SK-N-SH (cell line): ENCODE measurements at places on chromosomes 6 and 20.
A peak's percentile ranks its signal among the peaks of the same experiment; 100 is the strongest.

GRCh38 chr6:582370-582769 is 74.5 kb downstream of the HUS1B start:
- no peak for DNase-seq

GRCh38 chr20:40196846-40197436 is 492.1 kb downstream of the MAFB start:
- no peak for DNase-seq

DNA sequence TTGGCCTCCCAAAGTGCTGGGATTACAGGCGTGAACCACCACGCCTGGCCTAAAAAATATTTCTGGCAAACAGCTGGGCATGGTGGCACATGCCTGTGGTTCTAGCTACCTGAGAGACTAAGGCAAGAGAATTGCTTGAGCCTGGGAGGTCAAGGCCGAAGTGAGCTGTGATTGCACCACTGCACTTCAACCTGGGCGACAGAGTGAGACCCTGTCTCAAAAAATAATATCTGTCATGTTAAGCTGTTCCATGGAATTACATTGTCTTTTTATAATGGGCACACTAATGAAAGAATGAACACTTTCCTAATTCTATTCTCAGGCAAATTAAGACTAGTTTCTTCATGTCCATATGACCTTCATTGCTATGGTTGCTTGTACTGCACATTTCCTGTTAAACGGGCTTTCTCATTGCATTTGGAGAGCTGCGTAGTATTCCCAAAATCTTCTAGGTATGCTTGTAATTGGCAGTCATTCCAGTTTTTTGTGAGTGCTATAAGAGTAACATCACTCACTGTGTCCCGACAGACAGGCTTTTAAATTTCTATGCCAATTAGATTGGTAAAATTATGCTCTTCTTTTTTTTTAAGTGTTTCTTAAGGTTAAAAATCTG is 12.1 kb downstream of the AMD1 start:
- DNase-seq: no peak

DNA sequence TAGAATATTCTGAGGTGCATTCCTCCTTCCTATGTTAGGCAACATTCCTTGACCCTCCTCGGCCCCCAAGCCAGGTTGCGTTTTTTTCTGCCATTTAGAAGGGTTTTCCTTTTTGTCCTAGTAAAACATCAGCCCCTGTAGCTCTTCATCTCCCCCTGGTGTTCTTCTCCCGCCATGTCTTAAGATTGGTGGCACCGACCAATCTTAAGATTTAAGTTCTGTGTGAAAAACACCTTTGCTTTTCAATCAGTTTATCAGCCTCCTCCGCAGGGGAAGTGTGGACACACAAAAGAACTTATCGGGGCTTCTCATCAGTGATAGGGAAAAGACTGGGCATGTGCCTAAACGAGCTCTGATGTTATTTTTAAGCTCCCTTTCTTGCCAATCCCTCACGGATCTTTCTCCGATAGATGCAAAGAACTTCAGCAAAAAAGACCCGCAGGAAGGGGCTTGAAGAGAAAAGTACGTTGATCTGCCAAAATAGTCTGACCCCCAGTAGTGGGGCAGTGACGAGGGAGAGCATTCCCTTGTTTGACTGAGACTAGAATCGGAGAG is 719 bp upstream of the EDN1 start:
- peak; percentile 75 for DNase-seq

- DNase-seq: no peak
Measured at GRCh38 chr20:24443436-24443835, 26.0 kb upstream of the SYNDIG1 start.

DNA sequence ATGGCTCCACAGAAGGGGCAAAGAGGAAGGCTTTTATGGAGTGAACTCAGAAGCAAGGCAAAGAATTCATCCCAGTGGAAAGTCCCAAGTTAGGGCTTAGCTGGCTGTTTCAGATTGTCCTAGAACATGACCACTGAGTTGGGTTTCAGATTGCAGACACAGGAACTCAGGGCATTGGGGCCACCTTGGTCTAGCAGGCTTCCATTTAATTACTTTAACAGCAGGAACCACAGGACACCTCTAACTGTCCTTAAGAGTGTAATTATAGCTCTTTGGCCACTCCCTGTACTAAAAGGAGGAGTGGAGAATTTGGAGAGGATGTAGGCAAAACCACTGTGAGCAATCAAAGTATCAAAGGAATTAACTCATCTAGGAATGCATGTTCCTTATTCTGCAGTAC is 150.6 kb upstream of the AGPAT4 start:
- no peak for DNase-seq

DNA sequence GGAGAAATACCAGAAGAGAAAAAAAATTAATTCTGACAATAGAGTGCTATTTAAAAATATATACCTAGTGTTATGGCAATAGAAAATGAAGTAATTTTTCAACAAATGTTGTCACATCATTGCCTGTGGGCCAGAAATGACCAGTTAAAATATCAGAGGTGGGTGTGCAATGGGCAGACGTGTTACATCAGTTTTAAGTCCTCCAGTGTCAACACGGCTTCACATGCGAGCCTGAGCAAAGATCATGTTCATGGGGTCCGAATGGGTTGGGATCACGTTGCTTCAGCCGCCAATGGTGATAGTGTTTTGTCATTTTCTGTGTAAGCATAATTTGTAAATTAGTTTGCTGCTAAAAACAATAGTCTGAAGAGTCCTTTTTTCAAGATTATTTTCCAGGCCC is 27.5 kb downstream of the TMEM200A start:
- no peak for DNase-seq

- no peak for DNase-seq
Measured at GRCh38 chr6:107867302-107867615, 43.1 kb upstream of the SCML4 start.

DNA sequence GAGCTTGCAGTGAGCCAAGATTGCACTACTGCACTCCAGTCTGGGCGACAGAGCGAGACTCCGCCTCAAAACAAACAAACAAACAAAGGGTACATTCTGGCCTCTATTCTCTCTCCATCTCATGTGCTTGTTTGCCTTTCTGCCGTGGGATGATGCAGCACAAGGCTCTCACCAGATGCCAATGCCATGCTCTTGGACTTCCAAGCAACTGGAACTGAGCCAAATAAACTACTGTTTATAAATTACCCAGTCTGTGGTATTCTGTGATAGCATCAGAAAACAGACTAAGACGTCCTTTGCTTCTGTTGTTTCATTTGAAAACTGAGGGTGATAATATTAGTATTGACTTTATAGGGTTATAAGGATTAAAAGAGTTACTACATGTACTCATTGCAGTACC is 3.6 kb upstream of the BRD2 start:
- DNase-seq: no peak

DNA sequence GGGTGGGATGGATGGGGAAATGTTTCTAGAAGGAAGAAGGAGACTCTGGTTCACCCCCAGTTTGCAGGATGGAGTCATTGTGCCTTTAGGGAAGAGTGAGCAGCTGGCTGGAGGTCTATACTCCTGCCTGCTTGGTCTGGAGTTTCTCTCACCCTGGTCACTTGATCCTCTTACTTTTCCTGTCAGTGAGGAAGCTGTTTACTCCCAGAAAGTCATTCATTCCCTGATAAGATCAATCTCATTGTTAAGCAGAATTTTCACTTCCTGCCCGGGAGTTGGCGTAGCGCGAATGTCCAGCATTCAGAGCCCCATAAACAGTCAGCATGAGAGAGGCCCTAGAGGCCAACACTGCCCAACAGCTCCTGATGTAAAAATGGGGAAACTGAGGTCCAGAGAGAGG is 70.4 kb upstream of the SIRPA start:
- no peak for DNase-seq

DNA sequence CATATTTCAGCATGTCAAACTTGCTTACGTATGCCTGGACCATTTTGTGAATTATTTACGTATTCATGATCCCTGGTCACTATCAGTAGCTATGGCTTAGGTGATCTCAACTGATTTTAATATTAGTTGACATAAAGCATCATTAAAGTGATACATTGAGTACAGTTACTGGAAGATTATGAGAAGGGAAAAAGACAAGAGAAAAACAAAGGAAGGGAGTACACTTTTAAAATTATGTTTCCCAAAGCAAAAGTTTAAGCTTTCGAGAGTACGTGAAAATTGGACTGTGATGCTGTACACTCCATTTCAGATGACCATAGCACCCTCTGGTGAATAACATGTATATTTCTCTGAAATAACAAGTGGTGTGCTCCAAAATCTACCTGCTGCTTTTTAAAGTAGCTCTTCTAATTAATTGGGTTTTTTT is 215.0 kb upstream of the HSF2 start:
- DNase-seq: peak; percentile 22

- no peak for DNase-seq
Measured at GRCh38 chr6:127164036-127164435, 45.6 kb downstream of the RSPO3 start.

DNA sequence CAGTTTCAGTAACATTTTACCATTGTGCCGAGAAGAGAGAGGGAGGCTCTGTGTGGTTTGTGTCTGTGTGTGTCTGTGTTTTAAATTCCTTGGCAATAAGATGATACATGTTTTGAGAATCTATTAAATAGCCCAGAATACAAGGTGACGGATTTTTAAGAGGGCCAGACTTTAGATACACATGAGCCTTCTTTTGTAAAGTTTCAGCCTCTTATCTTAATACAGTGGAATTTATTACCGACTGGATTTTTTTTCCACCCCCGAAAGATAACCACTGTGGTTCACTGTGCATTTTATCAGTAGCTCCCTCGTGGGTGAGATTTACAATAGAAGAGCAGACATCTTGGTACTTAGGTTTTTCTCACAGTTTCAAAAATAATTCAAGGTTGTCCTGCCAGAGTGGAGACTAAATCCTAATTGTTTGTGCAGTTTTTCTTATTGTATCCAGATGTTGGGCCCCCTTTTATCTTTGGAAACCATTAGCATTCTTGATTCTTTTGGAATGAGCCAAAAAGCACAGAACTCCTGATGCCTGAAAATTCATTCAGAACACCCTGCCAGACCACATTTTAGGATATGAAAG is 49.9 kb downstream of the STK4 start:
- DNase-seq: no peak

DNA sequence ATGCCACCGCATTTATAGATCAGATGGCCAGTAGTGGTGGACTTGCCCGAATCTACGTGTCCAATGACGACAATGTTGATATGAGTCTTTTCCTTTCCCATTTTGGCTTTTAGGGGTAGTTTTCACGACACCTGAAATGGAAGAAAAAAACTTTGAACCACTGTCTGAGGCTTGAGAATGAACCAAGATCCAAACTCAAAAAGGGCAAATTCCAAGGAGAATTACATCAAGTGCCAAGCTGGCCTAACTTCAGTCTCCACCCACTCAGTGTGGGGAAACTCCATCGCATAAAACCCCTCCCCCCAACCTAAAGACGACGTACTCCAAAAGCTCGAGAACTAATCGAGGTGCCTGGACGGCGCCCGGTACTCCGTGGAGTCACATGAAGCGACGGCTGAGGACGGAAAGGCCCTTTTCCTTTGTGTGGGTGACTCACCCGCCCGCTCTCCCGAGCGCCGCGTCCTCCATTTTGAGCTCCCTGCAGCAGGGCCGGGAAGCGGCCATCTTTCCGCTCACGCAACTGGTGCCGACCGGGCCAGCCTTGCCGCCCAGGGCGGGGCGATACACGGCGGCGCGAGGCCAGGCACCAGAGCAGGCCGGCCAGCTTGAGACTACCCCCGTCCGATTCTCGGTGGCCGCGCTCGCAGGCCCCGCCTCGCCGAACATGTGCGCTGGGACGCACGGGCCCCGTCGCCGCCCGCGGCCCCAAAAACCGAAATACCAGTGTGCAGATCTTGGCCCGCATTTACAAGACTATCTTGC is 725 bp downstream of the EEF1A1 start:
- peak; percentile 58 for DNase-seq

GRCh38 chr6:137227871-137228302 is 8.7 kb upstream of the IFNGR1 start:
- no peak for DNase-seq

DNA sequence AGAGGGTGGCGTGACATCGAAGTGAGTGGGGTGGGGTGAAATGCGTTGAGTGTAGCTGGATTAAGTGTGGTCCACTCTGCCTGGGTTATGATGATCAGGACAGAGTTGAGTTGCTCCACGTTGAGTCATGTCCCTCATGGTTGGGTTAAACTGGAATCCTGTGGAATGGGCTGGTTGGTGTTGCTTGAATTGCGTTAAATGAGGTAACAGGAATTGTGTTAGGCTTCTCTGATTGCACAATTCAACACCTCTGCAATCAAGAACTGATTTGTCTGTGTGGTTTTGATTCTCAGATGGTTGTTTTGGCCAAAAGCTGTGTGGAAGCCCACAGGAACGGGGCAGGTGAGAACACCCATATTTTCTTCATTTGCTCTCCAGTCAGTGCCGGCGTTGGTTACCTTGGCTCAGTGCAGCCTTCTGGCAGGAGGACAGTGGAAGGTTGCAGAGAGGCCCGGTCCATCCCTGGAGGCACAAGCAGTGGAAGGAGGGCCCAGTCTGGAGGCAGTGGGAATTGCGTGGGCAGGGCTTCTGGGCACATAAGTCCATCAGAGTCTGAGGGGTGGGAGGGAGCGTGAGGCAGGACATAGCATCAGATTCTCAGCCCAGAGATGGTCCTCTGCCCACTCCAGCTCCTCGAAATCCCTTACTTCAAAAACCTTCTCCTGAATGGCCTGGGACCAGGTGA is 11.6 kb downstream of the NOTCH4 start:
- DNase-seq: no peak

GRCh38 chr20:6657111-6657510 is 110.4 kb upstream of the BMP2 start:
- DNase-seq: no peak

GRCh38 chr20:12053353-12053752 is 135.7 kb downstream of the BTBD3 start:
- DNase-seq: no peak

DNA sequence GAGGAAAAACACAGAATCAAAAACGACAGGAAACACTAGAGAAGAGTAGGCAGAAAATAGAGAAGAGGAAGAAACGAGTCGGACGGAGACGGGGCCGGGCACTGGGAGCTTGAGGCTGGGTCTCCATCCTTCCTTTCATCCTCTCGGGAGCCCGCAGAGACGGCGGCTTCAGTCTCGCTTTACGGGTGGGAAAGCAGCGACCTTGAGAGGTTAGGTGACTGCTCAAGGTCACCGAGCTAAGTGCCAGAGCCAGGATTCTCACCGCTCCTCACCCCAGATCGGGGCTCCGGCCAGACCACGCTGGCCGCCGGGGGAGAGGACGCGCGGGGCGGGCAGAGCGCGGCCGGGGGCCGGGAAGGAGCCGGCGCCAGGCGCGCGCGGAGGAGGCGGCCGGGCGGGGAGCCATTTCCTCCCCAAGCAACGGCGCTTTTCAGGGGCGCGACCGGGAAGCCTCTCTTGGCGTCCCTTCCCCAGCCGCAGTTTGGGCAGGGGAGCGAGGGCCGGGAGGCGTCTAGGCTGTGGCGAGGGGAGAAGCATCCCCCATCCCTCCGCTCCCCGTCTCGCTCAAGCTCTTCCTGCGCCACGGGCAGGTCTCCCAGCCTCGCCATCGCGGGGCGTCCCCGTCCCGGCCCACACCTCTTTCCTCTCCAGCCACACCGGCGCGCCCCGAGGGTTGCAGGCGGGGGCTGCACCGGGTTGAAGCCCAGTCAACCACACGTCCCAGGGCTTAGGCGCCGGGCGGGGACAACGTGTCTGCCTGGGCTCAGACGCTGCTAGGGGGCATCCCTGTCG is 24.1 kb upstream of the MAP3K7 start:
- peak; percentile 59 for DNase-seq

- DNase-seq: no peak
Measured at GRCh38 chr20:12395353-12395752, 477.7 kb downstream of the BTBD3 start.
